Fibroblast of skin of right quadriceps (primary cell): ENCODE measurements at places on chromosomes 2 and 18.
A peak's percentile ranks its signal among the peaks of the same experiment; 100 is the strongest.

GRCh38 chr2:219500135-219500534, 1.4 kb downstream of the GMPPA start:
- DNase-seq: peak; percentile 64

- DNase-seq: no peak
Observed at GRCh38 chr2:24332791-24333540, 27.4 kb downstream of the ITSN2 start.

GRCh38 chr2:24779116-24779515, 14.1 kb downstream of the PTRHD1 start:
- DNase-seq: no peak

DNA sequence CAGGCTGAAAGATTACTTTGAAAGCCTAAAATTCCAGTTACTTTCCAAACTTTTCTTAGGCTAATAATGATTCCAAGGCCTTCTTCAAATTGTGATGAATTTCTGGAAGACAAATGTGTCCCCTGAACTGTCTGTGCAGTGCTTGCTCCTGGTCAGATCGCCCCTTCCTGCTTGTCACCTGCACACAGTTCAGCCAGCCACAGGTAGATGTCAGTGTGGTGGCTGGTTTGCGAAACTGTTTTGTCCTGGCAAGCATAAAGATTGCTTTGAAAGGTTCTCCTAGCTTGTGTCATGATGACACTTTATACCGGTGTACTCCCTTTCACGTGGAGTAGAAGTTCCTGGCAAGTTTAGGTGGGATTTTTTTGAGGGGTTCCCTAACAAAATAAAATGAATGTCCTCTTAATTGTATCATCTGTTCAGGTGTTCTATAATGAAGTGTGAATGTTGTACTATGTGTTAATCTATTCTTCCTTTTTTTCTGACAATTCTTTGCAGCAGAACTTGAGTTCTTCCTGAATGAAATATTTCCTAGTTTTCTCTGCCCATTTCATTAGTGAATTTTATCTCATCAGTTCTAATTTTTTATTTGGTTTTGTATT, 298.8 kb downstream of the ZNF407 start:
- peak; percentile 6 for DNase-seq

DNA sequence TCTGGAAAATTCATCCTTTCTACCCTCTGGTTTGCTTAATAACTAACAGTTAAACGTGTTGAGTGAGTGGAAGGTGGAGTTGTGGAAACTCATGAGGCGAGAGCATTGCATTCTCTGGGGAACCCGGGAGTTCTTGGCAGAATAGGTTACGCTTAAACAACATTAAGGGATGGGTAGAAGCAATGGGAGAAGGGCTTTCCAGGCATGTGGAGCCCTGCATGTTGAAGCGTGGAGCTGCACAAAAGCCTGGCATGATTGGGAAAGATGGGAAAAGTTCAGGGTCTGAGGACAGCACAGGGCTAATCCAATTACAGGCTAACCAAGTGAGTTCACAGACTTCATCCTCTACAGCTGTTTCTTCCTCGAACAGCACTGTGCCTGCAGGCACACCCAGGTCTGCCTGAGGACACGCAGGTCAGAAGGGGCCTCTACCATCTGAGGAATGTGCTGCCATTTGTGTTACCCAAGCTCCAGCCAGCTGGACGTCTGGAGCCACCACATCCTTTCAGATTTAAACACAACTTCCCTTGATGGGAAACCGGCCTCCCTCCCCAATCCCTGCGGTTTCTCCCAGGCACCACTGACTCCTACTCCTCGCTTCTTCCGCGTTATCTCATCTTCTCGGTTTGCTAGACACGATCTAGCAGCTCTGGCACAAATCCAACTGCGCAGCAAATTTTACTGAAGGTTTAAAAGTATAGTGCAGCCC, 164.2 kb downstream of the ANTXR1 start:
- DNase-seq: peak; percentile 84

- DNase-seq: no peak
Observed at GRCh38 chr2:104582471-104582870, 271.4 kb upstream of the POU3F3 start.

- no peak for DNase-seq
Observed at GRCh38 chr18:7770908-7771307, 203.8 kb downstream of the PTPRM start.

DNA sequence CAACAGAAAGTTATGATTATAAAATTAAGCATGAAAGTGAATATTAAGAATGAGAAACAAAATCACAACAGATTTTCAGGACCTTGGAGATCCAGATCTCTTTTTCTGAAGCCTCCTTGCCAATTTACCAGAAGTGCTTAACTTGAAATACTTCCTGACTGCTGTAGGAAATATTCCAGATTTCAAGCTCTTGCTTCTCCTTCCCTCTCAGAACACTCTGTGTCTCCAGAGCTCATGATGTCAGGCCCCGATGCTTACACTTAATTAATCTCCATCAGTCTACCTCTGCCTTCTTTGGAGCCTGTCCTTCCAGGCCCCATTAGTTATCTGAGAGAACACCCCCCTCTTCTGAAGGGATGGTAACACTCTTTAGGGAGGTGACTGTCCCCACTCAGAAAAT, 20.7 kb upstream of the NT5C1B start:
- no peak for DNase-seq

- no peak for DNase-seq
Observed at GRCh38 chr2:38260469-38260868, 116.6 kb downstream of the ATL2 start.

GRCh38 chr18:4831791-4832375, 365.2 kb downstream of the AKAIN1 start:
- no peak for DNase-seq

DNA sequence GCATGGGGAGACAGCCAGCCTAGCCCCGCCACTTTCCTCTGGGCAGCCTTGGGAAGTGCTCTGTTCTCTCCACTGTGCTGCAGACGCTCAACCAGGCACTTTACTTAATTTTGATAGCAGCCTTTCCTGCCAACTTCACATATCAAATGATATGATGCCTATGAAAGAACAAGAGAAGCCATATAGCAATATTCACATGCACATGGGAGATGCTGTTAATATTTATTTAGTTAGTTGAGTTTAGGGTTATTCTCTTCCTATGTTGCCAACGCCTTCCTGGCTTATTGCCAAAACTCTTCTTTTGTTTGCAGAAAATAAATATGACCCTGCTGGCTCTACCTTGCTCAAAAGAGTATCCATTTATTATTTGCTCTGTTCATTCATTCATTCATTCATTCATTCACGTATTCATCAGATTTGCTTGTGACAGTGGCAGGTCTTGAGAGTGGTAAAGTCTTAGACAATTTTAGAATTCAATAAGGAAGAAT, 99.3 kb downstream of the GATA6 start:
- DNase-seq: no peak

- DNase-seq: peak; percentile 73
Observed at GRCh38 chr2:143705108-143705707, 576.0 kb downstream of the ARHGAP15 start.

DNA sequence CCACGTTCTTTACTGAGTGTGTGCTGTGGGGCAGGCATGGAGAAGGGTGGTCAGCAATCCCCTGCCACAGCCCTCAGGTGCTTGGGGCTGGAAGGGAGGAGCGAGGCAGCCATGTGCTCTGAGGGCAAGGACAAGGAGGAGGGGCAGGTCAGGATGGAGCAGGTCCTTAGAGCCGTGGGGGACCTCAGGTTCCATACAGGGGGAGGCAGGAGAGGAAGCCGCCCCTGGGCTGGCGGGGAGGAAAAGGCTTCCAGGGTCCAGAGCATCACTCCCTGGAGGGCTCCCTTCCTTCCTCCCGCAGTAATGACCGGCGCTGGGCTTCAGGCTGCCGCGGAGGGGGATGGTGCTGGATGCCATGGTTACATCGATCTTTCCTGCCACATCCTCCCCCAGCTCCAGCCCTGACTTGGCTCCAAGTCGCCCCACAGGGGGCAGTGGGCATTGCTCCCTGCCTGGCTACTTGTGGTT, 6.6 kb downstream of the GAREM2 start:
- DNase-seq: no peak

- DNase-seq: no peak
Observed at GRCh38 chr2:87996570-87996969, 19.8 kb downstream of the RNU2-63P start.

DNA sequence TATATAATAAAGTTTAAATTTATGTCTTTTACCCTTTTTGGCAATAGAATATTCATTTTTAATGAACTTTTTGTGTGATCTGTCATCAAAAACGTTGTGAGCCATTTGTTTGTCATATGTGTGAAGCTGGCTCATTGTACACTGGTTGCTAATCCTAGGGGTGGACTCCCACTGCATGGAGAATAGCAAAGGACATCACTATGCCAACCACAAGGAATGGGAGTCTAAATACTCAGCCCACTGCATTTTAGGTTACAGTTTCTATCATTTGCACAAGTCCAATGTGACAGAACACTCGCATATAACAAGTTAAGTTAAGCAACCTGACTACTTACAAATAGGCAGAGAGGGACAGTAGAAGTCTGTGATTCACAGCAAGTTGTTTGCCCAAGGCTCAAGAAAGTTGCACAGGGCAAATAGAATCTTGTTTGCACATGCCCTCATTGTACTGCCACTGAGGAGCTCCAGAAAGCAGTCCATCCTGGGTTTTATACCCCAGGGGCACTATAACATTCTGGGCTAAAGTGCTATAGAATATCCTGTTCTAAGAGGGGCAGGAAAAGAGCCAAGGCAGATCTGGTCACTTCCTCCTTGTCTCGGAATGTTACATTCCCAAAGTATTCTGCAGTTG, 545.9 kb upstream of the GCFC2 start:
- DNase-seq: no peak

DNA sequence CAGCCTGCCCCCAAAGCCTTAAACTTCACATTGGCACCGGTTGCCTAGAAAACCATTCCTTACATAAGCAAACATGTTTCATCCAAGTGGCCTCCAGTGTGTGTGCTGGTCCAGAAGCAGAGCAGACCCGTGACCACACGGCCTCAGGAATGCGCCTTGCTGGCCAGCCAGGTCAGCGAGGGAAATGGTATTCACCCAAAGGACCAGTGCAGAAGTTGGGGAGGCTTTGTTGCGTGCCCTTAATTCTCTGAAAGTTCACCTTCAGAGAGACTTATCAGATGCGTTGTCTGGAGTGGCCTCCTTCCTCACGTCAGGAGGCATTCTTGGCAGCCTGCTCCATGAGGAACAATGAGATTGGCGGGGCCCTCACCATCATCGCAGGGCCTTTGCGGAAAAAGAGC, 25.9 kb downstream of the NRP2 start:
- peak; percentile 50 for DNase-seq

DNA sequence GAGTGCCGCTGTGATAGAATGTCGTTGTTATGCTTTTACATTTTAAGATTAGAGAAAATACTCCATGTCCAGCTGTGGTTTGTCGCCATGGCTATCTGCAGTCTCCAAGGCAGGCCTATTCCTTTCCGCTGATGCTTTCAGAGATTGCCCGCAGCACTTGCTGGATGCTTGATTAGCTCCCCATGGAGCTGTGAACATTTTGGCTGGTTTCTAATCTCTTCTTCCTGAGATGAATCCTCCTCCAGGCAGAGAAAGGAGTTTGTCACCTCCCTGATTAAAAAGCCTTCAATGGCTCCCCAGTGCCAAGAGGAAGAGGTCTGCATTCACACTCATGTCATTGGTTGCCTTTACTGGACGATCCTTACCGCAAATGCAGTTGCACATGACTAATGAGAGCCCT, 32.6 kb upstream of the LPIN1 start:
- DNase-seq: no peak

DNA sequence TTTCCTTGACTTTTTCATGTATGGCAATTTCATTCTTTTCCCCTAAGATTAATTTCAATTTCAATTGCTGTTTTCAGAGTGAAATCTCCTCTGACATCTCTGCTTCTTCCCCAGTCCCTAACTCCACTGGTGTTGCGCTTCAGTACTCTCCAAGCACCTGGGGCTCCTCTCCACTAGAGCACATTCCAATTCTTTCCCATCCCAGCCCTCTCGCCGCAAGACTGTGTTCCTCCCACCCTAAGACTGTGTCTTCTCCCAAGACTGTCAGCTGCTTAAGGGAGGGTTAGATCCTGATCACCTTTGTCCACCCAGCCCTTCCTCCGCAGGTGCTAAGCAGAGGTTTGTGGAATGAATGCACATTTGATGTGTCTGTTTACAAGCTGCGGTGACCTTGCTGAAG, 255.7 kb upstream of the CCDC68 start:
- DNase-seq: no peak

DNA sequence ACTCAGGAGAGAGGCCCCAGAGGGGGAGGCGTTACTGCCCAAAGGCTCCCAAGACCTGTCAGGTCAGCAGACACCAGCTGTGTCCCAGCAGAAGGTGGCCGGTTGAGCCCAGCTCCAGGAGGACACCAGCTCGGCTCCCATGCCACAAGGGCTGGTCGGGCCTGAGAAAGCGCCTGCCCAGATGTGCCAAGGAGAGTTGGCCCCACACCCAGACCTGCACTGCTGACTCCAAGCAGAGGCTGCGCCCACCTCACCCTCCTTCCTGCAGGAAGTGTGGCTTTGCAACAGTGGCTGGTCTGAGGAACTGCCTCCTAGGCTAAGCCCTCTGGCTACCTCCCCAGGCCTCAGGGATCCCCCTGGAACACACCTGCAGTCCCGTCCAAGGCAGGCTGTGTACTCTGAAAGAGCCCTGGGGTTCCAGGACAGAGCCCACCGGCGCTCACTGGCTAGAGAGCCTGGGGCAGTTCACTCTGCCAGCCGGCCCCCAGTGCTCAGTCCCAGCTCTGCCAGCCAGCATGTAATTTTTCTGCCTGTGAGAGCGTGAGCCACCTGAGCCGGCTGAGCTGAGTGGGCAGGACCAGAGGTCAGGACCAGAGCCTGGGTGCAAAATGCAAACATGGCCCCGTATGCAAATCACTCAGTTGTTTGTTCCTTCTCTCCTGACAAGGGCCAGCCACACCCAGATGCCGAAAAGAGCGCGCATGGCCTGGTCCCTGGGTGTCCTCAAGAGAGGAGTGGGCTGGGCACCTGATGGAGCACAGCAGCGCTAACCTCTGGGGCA, 36.9 kb upstream of the PTMA start:
- DNase-seq: no peak

DNA sequence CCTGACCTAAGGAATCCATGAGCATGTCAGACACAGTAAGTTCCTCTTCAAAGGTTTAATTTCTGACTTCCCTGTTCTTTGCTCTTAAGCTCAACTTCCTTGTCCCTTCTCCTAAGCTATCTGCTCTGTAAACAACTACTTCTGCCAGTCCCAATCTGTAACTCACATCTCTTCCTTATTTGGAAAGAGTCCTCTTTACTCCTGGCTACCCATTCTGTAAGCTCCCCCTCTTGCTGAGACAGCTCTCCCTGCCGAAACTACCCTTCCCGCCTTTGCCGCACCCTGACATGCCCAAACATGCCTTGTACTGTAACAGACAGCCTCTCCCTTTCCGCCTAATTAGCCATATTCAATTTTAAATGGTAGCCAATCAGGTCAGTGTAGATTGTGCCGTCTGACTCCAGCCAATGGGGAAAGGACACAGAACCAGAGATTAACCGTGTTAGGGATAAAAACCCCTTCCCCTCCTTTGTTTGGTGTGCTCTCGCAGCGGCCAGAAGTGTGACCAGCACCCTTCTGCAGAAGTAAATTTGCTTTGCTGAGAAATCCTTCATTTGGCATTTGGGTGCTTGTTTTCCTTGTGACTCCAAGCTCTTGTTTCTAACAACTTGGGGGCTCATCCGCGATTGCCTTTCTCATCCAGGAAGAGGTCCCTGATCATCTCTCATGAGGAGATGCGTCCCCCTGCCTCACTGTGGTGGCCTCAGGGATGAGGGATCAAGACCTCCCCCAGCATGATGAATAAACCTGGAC, 49.0 kb downstream of the PIAS2 start:
- DNase-seq: no peak

- DNase-seq: peak; percentile 84
Observed at GRCh38 chr18:3665780-3666525, 216.0 kb downstream of the TGIF1 start.

GRCh38 chr2:1886405-1886992, 142.2 kb upstream of the PXDN start:
- DNase-seq: peak; percentile 43

- DNase-seq: peak; percentile 32
Observed at GRCh38 chr18:48605408-48605845, 66.6 kb downstream of the CTIF start.
